ENCODE measurements at places on chromosomes 3 and 15.

DNA sequence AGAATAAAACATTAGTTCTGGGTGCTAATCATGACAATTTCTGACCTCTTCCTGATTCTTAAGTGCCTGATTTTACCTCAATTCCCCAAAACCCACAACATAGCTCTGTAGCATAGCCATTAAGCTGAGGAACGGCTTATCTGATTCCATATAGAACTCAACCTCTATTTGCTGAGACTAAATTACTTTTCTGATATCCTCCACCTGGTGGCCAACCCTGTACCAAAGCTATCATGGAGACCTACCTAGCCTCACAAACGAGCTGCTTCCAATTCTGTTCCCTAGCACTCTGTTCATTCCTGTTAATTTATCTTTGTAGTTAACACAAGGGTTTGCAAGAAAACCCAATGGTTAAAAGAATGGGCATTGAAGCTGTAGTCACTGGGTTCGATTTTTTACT, 245.2 kb downstream of the PLOD2 start:
- DNase-seq, result no peak

GRCh38 chr3:190359813-190360212, 28.1 kb upstream of the CLDN16 start:
- no peak for DNase-seq

DNA sequence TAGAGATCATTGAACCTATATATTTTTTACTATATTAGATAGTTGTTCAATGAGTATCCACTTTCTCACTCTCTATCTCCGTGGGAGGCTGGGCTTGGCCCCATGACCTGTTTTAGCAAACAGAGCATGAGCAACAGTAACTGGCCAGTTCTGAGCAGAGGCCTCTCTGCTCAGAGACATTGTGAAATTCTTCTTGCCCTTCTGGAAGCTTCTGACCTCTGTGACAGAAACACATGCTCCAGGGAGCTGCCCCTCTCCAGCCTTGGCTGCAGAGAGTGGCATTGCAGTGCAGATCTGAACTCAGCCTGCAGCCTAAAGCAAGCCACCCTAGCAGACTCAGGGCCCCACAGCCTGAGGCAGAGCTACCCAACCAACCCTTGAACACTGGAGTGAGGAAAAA, 20.5 kb downstream of the FAM240A start:
- no peak for DNase-seq

- DNase-seq, result no peak
Measured at GRCh38 chr15:72180761-72181324, 16.7 kb downstream of the GRAMD2A start.

DNA sequence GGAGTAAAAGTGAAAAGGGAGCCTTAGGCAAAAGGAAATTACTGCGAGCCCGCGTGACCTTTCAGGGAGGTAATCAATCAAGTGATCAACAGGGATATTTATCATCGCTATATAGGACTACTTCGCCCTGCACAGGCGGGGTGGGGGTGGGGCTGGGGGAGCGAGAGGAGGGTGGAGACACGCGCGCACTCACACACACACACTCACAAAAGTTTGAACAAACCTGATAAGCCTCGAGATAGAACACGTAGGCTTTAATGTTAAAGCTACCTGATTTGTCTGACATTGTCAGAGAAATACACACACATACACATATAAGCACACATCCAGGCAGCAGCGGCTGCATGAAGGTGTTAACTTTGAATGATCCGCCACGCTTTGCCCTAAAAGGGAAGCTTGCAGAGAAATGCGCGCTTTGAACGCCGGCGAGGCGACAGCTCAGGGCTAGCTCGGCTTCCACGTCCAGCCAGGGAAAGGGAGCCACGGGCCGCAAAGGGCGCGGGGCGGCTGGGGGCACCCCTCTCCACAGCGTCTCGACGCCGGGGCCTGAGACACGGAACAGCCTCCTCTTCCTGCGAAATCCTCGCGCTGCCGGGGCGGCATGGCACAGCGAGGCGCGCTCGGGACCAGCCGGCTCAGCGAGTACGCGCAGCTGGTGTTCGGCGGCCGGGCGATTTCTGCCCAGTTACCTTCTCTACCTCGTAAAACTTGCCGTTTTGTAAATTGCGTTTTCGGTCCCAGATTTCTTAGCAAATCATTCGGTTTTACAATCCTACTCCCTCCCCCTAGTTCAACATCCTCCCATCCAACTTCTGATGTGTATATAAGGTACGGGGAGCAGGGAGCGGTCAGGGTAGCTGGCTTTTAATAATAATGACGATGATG, 4.8 kb upstream of the MECOM start:
- peak; percentile 4 for DNase-seq

DNA sequence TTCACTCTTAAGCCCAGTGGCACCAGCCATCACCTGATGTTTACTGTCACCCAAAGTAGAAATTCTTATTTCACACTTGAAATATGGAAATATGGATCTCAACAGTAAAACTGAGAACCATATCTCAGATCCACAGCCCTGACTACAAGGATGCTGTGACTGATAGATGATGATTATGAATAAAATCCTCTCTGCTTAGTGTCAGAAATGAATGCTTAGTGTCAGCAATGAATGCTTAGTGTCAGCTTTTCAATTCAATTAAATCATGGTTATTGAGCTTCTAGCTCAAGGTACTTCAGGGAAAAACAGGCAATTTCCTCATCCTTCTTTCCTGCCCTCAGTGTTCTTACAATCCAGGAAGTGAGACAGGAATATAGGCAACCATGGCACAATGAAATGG, 392.3 kb downstream of the LSAMP start:
- DNase-seq, result no peak

Data from CD4-positive, alpha-beta T cell treated with Interleukin-17A for 4 hours (primary cell).